Daoy (cell line): ENCODE measurements at places on chromosomes 5 and 9. TPM values are rescaled to one million over a fixed set of nuclear protein-coding genes. Genes with fewer than 3 reads are reported as not detected.
A peak's percentile ranks its signal among the peaks of the same experiment; 100 is the strongest.

CCNI2 gene
- 0.06 and 0.09 TPM in 2 replicates for total RNA-seq

DNA sequence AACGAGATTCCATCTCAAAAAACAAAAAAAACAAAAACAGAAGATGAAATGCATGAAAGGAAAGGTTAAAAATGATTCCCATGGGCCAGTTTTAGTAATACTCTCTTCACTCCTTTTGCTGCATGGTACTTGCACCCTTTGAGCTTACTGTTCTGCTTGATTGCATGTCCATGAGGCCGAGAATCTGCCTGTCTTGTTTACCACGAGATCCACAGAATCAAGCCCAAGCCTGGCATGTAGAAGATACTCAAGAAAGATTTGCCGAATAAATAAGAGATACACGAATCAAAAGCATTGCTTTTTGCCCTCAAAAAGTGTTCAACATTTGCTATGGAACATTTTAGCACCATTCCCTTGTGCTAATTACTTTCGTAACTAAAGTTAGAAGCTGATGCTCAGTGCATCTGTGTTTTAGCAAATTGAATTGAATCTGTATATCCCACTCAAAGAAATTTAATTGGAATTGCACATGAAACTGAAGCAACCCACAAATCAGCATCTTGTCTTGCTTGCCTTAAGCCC, 1.1 kb downstream of the FAXDC2 start:
- DNase-seq: no peak

ZCCHC7 gene
- 15.9 and 21.7 TPM in 2 replicates for total RNA-seq

DNA sequence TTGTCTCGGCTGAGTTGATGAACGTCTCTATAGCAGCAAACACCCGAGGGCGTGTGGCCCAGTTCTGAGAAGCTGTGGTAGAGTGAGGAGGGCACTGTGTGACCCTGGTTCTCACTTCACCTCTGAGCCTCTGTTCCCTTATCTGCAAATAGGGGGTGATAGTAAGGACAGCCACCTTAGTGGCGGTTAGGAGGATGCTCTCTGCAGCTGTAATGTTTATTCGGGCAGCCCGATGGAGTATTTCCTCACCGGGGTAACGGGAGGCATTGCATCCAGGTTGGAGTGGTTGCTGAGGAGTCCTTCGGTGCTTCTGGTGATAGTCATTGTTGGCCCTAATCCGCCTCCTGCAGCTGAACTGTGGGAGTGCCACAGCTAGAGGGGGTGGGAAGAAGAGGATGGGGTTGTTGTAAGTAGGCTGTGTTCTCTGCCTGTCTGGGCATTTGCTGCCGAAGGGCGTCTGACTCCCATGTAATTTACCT, 13.9 kb downstream of the PRRC2B start:
- DNase-seq: peak; percentile 49

DNA sequence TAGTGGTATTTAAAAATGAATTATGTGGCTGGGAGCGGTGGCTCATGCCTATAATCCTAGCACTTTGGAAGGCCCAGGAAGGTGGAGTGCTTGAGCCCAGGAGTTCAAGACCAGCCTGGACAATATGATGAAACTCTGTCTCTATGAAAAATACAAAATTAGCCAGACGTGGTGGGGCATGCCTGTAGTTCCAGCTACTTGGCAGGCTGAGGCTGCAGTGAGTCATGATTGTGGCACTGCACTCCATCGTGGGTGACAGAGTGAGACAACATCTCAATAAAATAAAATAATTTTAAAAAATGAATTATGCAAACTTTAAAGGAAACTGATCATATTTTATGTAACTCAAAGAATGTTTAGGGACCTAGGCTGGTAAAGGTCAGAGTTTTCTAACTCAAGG, 310.8 kb upstream of the DMRT1 start:
- peak; percentile 81 for DNase-seq

DNA sequence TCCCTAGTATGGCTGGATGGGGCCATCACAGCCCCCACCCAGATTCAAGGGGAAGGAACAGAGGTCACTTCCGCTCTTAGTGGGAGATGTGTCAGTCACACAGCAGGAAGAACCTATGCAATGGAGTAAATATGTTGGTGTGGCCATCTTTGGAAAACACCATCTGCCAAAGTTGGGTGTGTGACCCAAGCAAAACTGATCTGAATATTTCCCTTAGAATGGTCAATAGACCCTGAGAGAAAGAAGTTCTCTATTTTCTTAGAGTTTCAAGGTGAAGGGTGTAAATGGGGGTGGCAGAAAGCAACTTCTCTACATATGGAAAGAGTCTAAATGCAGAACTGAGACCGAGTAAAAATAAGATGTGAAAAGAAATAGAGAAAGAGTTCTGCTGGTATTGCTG, 212.7 kb downstream of the ESM1 start:
- DNase-seq: no peak

GRCh38 chr9:131036529-131037334, 27.8 kb downstream of the LAMC3 start:
- no peak for DNase-seq
